ENCODE measurements at places on chromosomes 12 and 14. TPM values are rescaled to one million over a fixed set of nuclear protein-coding genes. Genes with fewer than 3 reads are reported as not detected.

AQP5 gene
- total RNA-seq = not detected

FGD4 gene
- 0.07 TPM for total RNA-seq

FAIM2 gene
- 0.53 TPM for total RNA-seq

OAS3 gene
- total RNA-seq = 35.3 TPM

AICDA gene
- total RNA-seq = not detected

NRXN3 gene
- not detected for total RNA-seq

RAPGEF3 gene
- 0.43 TPM for total RNA-seq

KRT79 gene
- total RNA-seq = 0.09 TPM

NPFF gene
- not detected for total RNA-seq

RIC8B gene
- 10.7 TPM for total RNA-seq

PITPNM2 gene
- 8.3 TPM for total RNA-seq

LRTM2 gene
- not detected for total RNA-seq

DAO gene
- total RNA-seq = not detected

TMBIM4 gene
- 44.6 TPM for total RNA-seq

RERG gene
- total RNA-seq = not detected

LRRC43 gene
- 0.37 TPM for total RNA-seq

KRT6B gene
- not detected for total RNA-seq

ACSM4 gene
- not detected for total RNA-seq

L3HYPDH gene
- total RNA-seq = 11.8 TPM

KRT6C gene
- total RNA-seq = not detected

IRAK4 gene
- total RNA-seq = 31.1 TPM

OLR1 gene
- total RNA-seq = not detected

AKAP6 gene
- 2.0 TPM for total RNA-seq

DIO3 gene
- not detected for total RNA-seq

OR6C2 gene
- total RNA-seq = not detected

KRT80 gene
- not detected for total RNA-seq

TOMM20L gene
- total RNA-seq = not detected

SOCS2 gene
- 11.5 TPM for total RNA-seq

FERMT2 gene
- total RNA-seq = 2.1 TPM

PLEKHG7 gene
- total RNA-seq = not detected

FGF6 gene
- not detected for total RNA-seq

MYRFL gene
- not detected for total RNA-seq

SUDS3 gene
- 19.1 TPM for total RNA-seq

All from activated CD4-positive, alpha-beta T cell treated with anti-CD3 and anti-CD28 coated beads for 36 hours (primary cell).